Epithelial cell of proximal tubule (primary cell): ENCODE measurements at places on chromosomes 16 and 17. TPM values are rescaled to one million over a fixed set of nuclear protein-coding genes. Genes with fewer than 3 reads are reported as not detected.

ST6GALNAC1 gene
- total RNA-seq, result 0.36 and 0.52 TPM in 2 replicates

MRC2 gene
- 15.0 and 50.4 TPM in 2 replicates for total RNA-seq

ENDOV gene
- total RNA-seq, result 8.5 and 13.5 TPM in 2 replicates

ADGRG3 gene
- 0.06 TPM in 1 of 2 replicates, not detected in the other for total RNA-seq

ATMIN gene
- total RNA-seq, result 21.2 and 30.5 TPM in 2 replicates

GRB7 gene
- 20.1 and 42.0 TPM in 2 replicates for total RNA-seq

ERN2 gene
- 0.35 and 0.58 TPM in 2 replicates for total RNA-seq

SPAG5 gene
- total RNA-seq, result 99.2 and 104 TPM in 2 replicates

ICAM2 gene
- total RNA-seq, result 18.4 and 19.9 TPM in 2 replicates

CTRL gene
- total RNA-seq, result 1.6 and 2.1 TPM in 2 replicates

SLX1A gene
- 57.7 and 158 TPM in 2 replicates for total RNA-seq

UTS2R gene
- total RNA-seq, result not detected in 2 replicates

OR1A1 gene
- total RNA-seq, result not detected in 2 replicates

PPL gene
- 9.1 and 21.0 TPM in 2 replicates for total RNA-seq

PNMT gene
- total RNA-seq, result not detected in 2 replicates

CD300A gene
- not detected in 2 replicates for total RNA-seq

SPATA32 gene
- not detected in 2 replicates for total RNA-seq

KRTAP3-1 gene
- total RNA-seq, result not detected in 2 replicates

SEPTIN1 gene
- 0.23 TPM in 1 of 2 replicates, not detected in the other for total RNA-seq

CD300LF gene
- total RNA-seq, result not detected in 2 replicates

C1QTNF8 gene
- not detected in 2 replicates for total RNA-seq

SETD6 gene
- 18.3 and 25.0 TPM in 2 replicates for total RNA-seq

TBC1D3K gene
- total RNA-seq, result not detected in 2 replicates

CSH1 gene
- not detected in 2 replicates for total RNA-seq

RAB40B gene
- total RNA-seq, result 4.1 and 7.8 TPM in 2 replicates
